ENCODE measurements at places on chromosomes 13 and 19.
A peak's percentile ranks its signal among the peaks of the same experiment; 100 is the strongest.

GRCh38 chr19:55647732-55648584 is at the start of gene CCDC106:
TSS of gene CCDC106 (plus strand) at chr19:55648212. CDS start at chr19:55649047, 835 bp downstream.
- peak; percentile 40 for DNase-seq

DNA sequence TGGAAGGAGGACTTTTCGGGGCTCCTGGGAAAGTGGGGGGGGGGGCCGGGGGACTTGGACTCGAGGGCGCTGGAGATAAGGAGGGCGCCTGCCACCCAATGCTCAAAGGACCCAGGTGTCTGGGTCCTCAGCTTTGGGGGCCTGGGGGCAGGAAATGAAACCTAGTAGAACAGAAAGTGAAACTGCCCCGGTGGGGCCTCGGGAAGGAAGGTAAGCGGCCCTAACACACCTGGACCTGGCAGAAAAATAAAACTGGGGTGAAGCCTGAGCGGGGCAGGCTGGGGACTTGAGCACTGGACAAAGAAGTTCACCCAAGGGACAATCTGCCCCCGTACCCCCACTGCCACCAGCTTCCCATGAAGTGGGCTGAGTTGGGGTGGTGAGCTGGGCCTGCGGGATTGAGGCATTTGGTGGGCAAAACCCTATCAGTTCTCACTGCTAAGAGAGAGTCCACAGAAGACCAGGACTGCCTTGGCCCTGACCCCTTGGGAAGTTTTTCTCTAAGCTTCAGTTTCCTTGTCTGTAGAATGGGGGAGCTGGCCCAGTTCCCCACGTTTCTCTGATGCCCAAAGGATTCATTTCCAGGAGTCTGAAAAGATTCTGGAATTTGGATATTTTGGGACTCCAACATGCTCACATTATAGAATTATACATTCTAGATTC is 2.3 kb downstream of the PRKD2 start:
- peak; percentile 70 for DNase-seq

DNA sequence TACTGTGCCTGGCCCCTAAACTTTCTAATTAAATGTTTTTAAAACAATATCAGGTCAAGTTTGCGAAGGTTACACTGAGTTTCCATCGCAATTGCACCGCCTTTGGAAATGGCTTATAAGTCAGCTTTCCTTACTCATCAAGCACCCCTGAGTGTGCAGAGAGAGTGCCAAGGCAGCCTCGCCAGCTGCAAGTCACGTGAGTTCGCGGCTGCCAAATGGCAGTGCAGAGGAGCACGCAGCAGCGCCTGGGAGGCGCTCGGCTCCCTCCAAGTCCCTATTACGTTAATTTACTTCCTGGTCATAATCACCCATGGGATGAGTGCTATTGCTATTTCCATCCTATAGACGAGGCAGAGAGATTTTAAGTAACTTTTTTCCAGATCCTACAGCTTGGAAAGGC is 319.6 kb downstream of the TEX29 start:
- no peak for DNase-seq

GRCh38 chr13:33958964-33959363 is 141.0 kb downstream of the RFC3 start:
- DNase-seq = no peak

DNA sequence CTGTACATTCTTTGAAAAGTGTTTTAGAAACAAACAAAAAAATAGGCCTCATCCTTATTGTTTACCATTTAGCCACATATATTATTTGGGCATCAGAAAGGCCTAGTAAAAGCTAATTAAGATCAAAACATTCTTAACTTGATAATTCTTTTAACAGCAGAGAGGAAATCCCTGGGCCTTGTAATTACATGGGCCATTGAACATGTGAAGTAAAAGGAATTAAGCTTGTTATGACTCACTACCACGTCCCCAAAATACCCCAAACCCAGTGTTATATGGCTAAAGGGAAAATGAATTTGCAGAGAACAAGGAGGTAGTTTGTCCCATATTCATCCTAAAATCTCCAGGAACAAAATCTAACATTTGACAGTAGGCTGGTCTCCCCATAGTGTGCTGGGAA is 439.8 kb downstream of the ITGBL1 start:
- no peak for DNase-seq

GRCh38 chr19:41626877-41627276 is at the start of gene CEACAM4:
TSS of gene CEACAM4 (minus strand) at chr19:41627074. CDS start at chr19:41626963, 111 bp downstream.
- no peak for DNase-seq

GRCh38 chr19:13974073-13974472 is 21.8 kb downstream of the DCAF15 start:
- peak; percentile 39 for DNase-seq

GRCh38 chr13:37263871-37264270 is 158.4 kb upstream of the CSNK1A1L start:
- no peak for DNase-seq

DNA sequence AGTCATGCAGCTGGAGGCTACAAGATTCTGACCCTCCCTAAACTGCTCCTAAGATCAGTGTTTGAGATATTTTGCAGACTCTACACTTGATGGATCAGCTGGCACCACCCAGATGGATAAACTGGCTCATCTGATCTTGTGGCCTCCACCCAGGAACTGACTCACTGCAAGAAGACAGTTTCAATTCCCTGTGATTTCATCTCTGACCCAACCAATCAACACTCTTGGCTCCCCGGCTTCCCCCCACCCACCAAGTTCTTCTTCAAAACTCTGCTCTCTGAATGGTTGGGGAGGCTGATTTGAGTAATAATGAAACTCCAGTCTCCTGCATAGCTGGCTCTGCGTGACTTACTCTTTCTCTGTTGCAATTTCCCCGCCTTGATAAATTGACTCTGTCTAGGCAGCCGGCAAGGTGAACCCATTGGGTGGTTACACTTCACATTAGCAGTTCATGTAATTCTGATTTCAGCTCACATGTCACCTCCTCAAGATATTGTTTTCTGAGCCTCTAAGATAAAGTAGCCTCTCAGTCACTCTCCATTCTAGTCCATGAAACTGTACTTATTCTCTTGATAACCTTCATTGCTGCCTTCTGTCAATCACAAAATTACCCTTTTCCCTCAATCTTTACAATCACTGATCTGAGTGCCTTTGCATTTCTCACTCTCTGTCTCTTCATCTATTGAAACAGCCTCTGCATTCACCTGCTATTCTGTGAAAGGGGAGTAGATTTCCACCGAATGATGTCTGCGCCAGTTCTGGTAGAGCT is 9.9 kb upstream of the FPR3 start:
- peak; percentile 18 for DNase-seq

DNA sequence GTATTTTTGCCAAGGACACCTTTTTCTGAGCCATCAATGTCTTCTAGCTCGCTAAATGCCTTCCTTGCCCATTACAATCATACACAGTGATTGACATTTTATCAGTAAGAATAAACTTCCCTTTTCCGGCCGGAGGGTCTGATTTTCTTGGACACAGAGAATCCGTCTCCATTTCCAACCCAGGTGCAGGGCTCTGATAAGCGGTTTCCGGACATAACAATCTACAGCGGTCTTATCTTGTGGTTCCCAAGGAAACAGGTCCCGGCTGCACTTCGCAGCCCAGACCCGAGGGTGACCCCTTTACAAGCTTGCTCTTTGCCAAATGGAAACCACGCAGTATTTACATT is 5.1 kb upstream of the ZNF77 start:
- no peak for DNase-seq

GRCh38 chr13:42874221-42874620 is 92.8 kb downstream of the FAM216B start:
- DNase-seq = no peak

GRCh38 chr13:99614465-99614885 is 113.2 kb downstream of the TM9SF2 start:
- DNase-seq = peak; percentile 33
